ENCODE measurements at places on chromosomes 5 and 9.

- DNase-seq: peak; percentile 89
Observed at GRCh38 chr5:38467353-38468040, 88.9 kb downstream of the LIFR start.

DNA sequence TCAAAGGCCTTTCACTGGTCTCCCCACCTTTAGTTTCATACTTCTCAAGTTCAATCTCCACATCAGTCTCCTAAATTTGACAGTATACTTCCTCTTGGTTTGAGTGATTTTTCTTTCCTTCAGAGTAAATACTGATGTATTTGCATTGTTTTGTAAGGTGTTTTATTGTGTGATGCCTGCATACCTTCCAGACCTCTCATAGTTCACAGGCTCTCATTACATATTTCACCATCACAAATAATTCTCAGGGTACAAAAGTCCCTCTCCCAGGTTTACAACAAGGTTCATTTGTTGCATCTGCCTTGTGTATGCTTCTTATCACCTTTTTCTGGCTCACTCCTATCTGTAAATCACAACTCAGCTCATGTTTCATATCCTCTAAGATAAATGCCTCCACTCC is 22.2 kb upstream of the TUSC1 start:
- no peak for DNase-seq

- no peak for DNase-seq
Observed at GRCh38 chr5:112919972-112920371, 2.1 kb downstream of the REEP5 start.

- DNase-seq: no peak
Observed at GRCh38 chr9:15576350-15577050, 23.7 kb downstream of the CCDC171 start.

DNA sequence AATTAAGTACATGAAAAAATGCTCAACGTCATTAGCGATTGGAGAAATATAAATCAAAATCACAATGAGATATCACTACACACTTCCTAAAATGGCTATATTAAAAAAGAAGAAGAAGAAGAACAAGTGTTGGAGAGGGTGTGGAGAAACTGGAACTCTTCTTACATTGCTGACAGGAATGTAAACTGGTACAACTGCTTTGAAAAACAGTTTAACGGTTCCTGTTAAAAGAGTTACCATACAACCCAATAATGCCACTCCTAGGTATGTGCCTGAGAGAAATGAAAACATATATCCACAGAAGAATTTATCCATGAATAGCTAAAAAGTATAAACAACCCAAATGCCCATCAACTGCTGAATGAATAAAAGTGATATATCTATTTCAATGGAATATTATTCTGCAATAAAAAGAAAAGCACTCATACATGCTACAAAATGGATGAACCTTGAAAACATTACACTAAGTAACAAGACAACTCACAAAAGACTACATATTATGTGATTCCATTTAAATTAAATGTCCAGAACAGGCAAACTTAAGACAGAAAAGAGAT is 9.0 kb downstream of the FEM1C start:
- no peak for DNase-seq

GRCh38 chr5:99059685-99060084 is 130.9 kb upstream of the CHD1 start:
- DNase-seq: no peak

- DNase-seq: no peak
Observed at GRCh38 chr9:90007516-90008440, 403.0 kb downstream of the GADD45G start.

- no peak for DNase-seq
Observed at GRCh38 chr5:77181596-77182304, 28.7 kb upstream of the PDE8B start.

DNA sequence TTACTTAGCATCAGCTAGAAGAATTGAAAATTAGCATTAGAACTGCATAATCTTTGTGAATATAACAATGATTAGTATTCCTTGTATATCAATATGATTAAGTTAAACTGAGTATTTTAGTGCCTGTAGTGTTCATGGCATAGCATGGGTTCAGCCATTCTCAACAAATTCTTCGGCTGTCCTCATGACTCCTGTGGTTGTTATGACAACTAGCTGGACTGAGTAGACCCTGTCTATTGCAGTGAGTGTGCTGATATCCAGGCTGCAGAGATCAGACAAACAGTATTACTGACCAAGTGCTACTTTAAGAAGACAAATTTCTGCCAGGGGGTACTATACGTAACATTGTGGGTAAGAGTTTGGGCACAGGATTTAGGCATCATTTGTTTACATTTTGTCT is 125.9 kb downstream of the NUDT12 start:
- no peak for DNase-seq

DNA sequence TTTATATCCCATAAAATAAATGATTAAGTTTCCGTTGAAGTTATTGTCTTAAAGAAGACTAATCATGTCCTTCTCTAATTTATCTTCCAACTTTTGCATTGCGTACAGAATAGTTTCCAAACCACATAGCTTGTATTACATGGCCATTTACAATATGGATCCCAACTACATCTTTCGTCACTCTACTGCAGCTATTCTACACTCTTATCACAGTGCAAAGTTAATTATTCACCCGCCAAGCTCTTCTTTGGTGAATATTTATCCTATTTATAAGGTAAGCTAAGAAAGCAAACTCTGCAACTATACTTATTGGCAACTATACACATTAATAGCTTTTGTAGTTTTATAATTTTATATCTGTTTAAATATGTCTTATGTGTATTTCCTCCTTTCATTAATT is 75.9 kb upstream of the ADAMTS19 start:
- no peak for DNase-seq
